ENCODE measurements at places on chromosomes 1 and 21.
A peak's percentile ranks its signal among the peaks of the same experiment; 100 is the strongest.

DNA sequence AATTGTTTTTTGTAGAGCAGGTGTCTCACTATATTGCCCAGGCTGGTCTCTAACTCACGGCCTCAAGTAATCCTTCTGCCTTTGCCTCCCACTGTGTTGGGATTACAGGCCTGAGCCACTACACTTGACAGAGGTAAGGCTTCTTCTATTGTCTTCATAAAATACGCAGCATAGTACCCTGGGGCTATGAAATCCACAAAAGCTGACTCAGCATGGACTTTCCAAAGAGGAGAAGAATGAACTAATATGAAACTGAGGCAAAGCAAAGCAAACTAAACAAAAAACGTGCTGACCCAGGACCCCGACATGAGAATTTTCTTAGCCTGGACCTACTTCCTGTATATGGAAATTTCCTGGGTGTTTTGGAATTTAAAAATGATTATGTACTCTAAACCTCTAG lies 18.5 kb upstream of the ATP13A2 start:
- DNase-seq = no peak

- DNase-seq = no peak
Measured at GRCh38 chr1:15148475-15148874, 5.1 kb upstream of the TMEM51 start.

DNA sequence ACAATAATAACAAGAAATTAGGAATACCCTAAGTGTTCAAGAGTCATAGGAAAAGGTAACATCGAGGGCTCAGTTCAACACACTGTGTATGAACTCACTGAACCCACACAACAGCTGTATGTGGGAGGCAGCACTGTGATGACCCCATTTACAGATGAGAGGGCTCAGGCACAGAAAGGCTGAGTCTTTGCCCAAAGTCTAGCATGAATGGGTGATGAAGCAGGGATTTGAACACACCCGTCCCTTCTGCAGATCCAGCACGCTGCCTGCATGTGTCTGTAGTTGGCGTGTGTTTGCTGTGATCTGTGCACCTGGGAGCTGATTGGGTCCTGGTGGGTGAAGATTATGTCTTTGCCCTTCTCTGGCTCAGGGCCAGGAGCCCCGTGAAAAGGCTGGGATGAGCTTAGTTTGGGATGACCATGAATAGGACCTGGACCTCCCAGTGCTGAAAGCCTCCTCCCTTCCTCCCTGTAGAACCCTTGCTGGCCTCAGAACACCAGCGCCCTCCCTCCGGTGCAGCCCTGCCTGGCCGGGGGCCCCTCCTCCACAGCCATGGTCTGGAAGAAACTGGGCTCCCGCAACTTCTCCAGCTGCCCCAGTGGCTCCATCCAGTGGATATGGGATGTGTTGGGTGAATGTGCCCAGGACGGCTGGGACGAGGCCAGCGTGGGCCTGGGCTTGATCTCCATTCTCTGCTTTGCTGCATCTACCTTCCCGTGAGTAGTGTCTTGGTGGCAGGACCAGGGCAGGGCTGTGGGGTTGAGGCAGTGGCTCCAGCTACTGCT lies 5.2 kb downstream of the SLC66A1 start:
- no peak for DNase-seq

DNA sequence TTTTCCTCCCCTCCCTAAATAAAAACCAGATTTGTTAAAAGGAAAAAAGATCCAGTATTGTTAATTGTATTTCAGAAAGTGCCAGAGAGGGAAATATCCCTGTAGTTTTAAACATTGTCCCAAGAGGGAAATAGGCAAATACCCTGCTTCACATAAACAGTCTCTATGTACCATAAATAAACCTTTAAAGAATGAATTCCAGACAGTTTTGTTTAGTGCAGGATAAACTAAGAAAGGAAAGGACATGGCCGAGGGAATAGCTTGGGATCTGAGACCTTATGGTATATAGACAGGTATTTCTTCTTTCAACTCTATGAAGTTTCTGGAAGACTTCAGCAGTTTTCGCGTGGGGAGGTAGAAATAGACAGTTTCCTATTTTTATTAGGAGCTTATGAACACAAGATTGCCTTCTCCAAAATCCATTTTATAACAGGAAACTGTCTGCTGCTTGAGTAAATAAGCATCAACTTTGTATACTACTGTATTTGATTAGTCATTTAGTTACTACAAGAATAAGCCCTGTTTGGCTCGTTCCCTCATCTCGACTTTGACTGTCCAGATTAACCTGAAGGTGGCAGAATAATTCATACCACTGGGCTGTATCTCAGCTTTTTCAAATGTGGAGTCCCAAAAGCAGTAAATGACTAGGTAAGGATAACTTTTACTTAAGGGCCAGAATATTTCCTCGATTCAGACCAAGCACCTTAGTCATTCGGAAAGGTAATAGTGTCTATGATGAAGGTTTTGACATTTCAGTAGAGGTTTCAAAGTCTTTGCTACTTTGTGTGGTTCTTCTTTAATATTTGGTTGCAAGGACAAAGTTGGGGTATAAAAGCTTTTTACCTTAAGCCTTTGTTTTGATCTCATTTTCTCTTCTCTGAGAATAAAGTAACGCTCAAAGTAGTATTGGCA lies 177.5 kb downstream of the VPS13D start:
- no peak for DNase-seq

- no peak for DNase-seq
Measured at GRCh38 chr1:56464294-56464693, 115.1 kb downstream of the PLPP3 start.

DNA sequence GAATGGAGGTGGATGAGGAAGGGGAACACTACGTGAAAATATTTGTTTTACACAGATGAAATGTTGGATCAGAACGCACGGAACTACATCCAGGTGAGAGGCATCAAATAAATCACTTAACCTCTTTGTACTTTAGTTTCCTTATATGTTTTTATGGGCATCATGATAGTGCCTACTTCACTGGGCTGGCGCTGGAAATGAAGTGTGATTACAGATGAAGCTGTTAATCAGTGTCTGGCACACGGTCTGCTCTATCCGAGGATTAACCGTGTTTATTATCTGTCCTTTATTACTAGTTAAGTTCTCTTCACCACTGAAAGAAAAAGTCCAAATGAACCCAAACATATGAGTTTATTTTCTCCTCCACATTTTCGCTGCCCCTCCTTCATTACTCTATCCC lies 96.0 kb upstream of the TRABD2B start:
- DNase-seq = no peak

DNA sequence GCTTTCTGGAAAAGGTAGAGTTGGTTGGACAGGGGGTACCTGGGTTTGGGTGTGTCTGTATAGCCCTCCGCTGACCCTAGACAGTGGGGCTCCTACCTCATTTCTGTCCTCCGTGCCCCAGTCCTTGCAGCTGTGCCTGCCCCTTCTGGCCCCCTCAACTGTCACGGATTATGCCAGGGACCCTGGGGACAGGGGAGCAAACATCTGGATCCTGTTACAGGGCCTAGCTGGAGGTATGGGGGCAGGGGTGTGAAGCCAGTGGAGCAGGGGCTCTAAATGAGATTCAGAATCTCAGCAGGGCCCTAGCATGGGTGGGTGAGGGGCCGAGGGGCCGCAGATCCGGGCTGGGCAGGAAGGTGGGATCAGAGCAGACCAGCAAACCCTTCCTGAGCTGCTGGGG lies 81.0 kb downstream of the TAS1R2 start:
- DNase-seq = no peak

- no peak for DNase-seq
Measured at GRCh38 chr1:209688746-209689234, 13.6 kb downstream of the G0S2 start.

GRCh38 chr1:67726224-67726623 lies 41.2 kb downstream of the GADD45A start:
- no peak for DNase-seq

GRCh38 chr1:110136911-110137310 lies 13.4 kb upstream of the SLC6A17 start:
- DNase-seq = peak; percentile 22

DNA sequence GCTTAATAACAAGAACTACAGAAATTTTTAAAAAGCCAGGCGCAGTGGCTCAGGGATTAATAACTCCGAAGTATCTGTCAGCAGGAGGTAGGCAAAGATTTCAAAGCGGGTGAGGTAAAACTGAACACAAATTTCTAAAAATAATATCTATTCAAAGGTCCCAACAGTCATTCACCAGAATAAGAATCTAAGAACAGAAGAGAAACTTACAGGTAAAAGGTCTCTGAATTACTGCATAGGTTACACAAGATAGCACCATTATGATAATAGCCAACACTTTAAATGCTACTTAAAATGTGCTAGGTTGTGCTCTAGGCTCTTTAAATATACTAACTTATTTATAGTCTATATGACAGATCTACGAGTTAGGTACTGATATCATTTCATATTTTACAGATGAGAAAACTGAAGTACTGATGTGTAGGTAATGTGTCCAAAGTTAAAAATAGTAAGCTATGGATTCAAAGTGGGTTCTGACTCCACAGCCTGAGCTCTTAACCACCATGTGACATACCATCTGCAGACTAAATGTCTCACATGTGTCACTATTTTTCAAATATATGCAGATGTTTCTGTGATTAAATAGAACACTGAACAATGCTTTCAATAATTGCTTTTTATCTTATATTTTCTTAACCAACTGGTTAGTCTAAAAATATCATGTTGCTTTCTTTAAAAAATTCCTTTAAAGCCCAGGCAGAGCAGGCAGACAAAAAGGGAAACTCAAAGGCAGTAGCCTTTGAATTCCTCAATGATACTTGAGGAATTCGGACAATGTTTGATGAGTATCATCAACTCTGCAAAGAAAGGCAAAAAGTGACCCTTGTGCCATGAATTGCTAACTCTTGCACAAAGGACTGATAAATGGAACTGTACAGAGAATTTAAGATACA lies 80.5 kb upstream of the TTC39A start:
- DNase-seq = no peak

GRCh38 chr21:33283203-33283602 lies 17.0 kb downstream of the IL10RB start:
- DNase-seq = no peak

DNA sequence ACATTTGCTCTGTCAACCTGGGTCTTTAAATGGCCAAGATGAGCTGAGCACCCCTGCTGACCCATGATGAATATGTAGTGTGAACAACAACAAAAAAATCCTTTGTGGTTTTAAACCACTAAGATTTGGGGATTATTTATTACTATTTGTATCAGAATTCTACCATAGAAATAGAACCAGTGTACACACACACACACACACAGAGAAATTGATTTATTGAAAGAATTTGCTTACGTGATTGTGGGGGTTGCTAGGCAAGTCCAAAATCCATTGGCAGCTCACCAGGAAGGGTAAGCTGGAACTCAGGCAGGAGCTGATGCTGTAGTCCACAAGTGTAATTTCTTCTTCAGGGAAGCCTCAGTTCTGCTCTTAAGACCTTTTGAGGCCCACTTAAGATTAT lies 82.5 kb upstream of the MAP1LC3C start:
- no peak for DNase-seq

- DNase-seq = no peak
Measured at GRCh38 chr21:33968080-33968994, 52.7 kb upstream of the ATP5PO start.

DNA sequence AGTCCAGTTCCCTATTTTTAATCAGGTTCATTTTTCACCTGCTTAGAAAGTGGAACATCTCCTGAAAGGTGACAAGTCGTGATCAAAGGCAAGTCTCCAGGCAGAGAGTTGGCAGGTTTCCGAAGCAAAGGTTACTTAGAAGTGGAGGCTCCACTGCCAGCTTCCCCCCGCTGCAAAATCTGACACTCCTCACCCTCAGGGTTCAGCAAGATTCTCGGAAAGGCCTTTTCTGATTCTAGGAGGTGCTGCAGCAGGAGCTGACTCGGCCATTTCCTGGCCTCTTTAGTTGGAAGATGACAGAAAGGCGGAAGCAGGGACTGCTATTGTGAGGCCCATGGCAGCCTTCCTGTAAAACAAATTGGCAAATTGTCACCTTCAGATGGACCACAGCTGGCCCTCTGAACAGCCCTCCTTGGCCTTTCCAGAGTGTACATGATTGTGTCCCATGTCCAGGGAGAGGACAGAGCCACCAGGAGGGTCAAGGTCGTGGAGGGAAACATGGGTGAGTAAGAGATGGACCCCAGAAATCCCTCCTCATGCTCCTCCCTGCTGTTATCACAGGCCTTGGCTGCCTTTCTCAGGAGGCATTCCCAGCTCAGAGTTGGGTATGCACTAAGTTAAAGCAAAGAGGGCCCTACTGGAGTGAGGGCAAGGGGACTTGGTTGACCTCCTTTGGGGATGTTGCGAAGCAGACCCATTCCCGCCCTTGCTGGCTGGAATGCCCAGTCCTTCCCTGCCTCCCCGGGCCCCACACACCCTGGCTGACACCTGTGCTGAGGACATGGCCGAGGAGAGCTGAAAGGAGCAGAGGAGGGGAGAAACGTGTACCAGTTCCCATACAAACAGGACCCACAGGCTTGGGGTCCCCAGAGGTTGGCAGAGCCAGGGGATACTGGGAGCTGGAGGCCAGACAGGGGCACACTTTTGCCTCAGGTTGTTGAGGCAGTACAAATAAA lies 115.5 kb upstream of the IRF2BP2 start:
- DNase-seq = peak; percentile 39

- DNase-seq = no peak
Measured at GRCh38 chr21:20592463-20592862, 405.7 kb upstream of the NCAM2 start.

GRCh38 chr21:14706712-14707510 lies 160.8 kb upstream of the SAMSN1 start:
- DNase-seq = no peak

DNA sequence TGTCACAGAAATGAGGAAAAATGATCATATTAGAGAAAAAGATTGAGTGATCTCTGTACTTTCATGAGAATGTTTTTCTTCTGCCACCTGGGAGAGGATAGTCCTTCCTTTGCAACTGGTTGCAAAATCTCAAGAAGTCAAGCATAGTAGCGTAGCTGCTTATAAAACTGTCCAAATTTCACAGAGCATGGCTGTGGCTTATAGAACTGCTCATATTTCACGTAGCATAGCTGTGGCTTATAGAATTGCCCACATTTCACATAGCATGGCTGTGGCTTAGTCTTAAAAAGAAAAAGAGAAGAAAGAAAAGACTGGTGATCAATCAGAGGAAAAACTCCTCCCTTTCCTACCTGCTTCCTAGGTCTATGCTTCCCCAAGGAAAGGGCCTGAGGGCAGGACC lies 329.5 kb downstream of the SIPA1L2 start:
- DNase-seq = no peak

- DNase-seq = no peak
Measured at GRCh38 chr1:225657462-225657989, 4.6 kb upstream of the ENAH start.

DNA sequence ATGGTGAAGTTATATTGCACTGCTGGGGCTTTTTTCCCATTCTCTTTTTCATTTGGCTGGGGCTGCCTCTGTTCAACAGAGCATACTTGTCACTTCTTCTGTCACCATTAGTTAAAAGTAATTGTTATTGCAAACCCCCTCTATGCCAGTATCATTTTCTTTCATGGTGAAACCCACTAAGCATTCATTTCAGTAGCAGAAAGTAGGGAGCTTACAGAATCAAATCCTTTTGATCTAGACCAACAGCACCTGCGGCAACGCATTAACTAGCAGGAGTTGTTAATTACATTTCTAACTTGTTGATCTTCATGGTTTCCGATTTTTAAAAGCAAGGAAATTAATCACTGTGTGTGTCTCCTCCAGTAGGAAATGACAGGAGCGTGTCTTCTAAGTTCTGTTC lies 15.0 kb downstream of the SMYD2 start:
- no peak for DNase-seq

Measured in stimulated activated CD4-positive, alpha-beta T cell treated with anti-CD3 and anti-CD28 coated beads, Interleukin-12 subunit alpha, Interleukin-12 subunit beta, amount 100 ng/mL, for 24 hours (primary cell).